ENCODE measurements at places on chromosomes 6 and 20. TPM values are rescaled to one million over a fixed set of nuclear protein-coding genes. Genes with fewer than 3 reads are reported as not detected.

Gene SERPINB1
- total RNA-seq = 29.0 TPM

DNA sequence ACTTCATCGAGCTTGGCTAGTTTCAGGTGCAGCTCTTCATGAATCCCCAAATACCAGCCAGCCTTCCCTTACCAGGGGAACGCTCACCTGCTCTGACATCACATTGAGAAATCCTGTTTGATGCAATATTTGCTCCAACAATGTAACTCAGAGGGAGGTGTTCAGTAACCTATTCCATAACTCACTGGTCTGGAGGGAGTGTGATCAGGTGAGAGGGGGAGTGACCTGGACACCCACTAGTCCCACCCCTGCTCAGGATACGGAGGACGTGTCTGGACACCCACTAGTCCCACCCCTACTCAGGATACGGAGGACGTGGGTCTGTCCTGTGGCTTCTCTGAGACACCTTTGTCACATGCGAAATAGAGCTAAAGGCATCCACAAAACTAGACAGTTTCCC is 70.3 kb downstream of the HUS1B start:
- DNase-seq = no peak
- no peaks in the 10 kb centered on the region for H3K27me3 ChIP-seq
- no peak overlapping the region for H3K4me3 ChIP-seq
- no peaks in the 10 kb centered on the region for H3K36me3 ChIP-seq
- H3K4me1 ChIP-seq = no peaks in the 10 kb centered on the region

DNA sequence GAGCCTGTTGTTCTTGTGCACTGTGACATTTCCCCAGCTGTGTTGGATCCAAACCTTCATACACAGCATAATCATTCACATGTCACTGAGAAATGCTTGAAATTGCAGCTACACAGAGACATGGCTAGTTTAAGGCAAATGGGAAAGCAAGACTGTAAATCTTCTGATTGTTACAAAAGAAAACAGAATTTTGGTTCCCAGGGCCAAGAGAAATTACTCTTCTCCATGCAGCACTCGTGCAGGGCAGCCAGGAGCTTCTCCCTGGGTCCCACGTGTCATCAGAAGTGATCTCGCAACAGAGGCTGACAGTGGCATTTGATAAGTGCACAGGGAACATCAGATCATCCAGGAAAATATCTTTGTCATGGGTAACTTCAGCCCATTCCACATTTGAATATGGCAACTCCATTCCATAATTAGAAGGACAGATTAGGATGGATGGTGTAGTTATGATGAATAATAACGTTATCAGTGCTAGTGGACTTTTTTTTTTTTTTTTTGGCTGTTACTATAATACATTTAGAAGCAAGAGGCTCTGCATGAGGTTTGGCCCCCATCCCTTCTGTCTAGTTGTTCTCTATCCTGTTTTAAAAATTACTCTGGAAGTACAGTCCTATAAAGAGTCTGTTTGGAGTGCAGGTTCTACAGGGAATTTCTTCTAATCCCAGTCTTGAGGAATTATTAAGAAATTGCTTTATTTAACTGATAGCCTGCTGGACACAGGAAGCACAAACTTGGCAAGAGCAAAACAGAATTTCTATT is 571.0 kb upstream of the NOX3 start:
- no peak for DNase-seq
- no peaks in the 10 kb centered on the region for H3K27me3 ChIP-seq
- H3K4me3 ChIP-seq = no peak overlapping the region
- H3K4me1 ChIP-seq = no peaks in the 10 kb centered on the region
- H3K27ac ChIP-seq = no peak overlapping the region
- no peaks in the 10 kb centered on the region for H3K36me3 ChIP-seq

Gene TRIM40
- total RNA-seq = not detected

DNA sequence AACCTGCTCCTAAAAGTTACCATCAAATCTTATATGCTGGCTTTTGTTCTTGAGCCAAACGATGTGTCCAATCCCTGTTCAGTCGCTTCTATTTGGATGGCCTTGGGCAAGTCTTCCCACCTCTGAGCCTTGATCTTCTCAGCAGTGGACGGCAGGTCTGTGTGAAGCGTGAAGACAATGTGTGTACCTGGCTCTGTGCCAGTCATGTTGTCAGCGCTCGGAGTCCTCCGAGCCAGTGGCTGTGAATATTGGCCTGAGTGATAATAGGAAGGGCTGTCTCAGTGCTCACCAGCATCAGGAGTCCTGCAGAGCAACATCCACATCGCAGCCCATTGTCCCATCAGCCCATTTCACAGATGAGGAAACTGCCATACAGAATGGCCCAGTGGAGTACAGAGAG is 219.0 kb downstream of the CDC5L start:
- no peaks in the 10 kb centered on the region for H3K27me3 ChIP-seq
- no peak overlapping the region for H3K4me3 ChIP-seq
- no peaks in the 10 kb centered on the region for H3K4me1 ChIP-seq
- no peak overlapping the region for H3K27ac ChIP-seq

DNA sequence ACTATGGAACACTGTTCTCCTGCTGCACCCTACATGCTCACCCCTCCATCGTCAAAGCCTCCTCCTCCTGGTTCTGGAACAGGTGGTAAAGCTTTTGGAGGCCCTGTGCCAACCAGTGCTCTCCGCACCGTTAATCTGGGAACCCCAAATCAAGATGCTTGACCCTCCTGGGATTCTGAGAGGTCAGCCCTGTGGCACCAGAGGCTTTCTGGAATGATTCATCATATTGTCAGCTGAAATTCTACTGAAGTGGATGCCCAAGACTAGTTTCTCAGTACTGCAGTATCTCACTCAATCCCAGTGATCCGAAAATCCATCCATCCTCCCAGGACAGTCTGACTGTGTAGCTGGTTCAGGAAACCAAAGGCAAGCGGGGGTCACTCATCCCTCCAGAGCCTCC is 92.7 kb downstream of the TRERF1 start:
- H3K27ac ChIP-seq = no peak overlapping the region
- no peak overlapping the region for H3K4me3 ChIP-seq
- no peaks in the 10 kb centered on the region for H3K27me3 ChIP-seq
- DNase-seq = no peak
- H3K36me3 ChIP-seq = peaks cover 26% of the 10 kb centered on the region
- H3K4me1 ChIP-seq = no peaks in the 10 kb centered on the region

Data from tibial nerve (tissue), 4 donors.